ENCODE measurements at places on chromosomes 3 and 15.

DNA sequence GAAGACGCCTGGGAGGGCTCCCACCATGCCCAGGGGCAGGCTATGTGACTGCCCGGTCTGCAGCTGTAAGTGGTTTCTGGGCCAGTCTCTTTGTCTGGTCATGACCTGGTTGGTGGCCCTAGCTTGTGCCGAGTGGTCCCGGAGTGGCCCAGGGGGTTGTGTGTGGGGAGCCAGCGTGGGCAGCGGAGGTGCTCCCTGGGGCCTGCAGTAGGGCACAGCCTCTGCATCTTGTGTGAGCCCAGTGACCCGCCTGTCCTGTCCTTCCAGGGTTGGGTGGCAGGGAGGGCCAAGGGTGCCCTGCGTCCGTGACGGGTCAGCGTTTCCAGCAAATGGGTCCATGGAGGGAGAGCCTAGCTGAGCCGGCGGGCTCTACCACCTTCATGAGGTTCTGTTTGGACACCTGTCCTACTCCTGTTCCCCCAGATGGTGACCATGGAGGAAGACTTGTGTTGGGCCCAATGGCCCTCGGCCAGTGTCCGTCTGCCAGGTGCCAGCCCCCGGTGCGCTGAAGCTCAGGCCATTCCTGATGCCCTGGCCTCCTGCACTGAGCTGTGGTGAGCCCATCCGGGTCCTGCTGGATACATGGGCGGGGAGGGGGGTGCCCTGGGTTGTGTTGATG, 215.4 kb downstream of the SNRPN start:
- DNase-seq, result no peak

DNA sequence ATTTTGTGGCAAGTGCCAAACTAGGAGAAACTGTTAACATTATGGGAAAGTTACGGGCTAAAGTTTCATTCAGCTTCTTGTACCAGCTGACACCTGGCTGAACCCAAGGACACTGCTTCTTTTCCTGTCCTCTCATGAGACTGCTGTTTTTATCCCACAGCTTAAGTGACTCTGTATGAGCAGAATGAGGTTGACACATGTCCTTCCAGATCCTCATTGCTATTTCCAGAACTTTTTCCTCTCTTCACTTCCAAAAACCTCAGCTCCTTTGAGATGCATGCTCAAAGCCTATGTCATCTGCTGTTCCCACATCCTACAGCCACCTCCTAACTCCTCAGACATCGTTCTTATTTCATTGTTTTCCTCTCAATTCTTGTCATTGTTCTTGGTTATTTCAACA, 183.6 kb downstream of the DCLK3 start:
- DNase-seq, result no peak

- DNase-seq, result no peak
Measured at GRCh38 chr15:67171471-67171870, 83.0 kb downstream of the AAGAB start.

DNA sequence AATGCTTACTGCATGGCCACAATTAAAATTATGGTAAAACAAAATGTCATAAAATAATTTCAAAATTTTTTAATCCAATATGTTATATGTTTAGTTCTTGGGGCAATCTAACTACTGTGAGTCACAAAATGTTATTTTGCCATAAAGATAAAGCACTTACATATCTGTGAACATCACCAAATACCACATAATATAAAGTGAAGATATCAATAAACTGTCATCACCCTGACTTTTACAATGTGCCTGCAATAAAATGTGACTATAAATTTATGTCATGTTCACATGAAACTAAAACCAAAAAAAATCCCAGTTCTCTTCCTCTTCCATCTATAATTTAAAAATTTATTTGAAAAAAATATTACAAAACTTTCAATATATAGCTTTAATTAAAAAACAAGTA, 191.8 kb downstream of the TBC1D5 start:
- no peak for DNase-seq

DNA sequence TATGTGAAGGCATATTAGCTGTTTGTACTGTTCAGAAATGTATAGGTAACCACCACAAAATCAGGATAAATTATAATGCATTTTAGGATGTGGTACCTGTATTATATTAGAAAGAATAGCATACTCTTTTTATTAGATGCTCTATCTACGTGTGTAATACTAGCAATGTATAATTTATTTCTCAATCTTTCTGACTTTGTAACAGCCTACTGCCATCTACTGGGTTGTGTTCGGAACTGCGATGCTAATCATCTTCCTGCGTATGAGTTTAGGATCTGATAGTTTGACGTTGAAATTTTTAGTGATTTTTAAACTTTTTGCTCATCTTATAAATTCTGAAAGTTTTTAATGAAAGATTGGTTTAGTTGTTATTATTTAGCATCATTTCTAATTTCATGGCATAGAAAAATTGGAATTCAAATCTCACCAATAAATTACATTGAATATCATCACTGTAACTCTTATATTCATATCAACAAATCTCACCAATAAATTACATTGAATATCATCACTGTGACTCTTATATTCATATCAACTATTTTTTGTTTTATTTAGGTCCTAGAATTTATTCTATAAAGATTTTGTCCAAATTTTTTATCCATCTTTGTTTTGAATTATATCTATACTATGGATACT, 322.7 kb upstream of the ZNF717 start:
- peak; percentile 16 for DNase-seq

- no peak for DNase-seq
Measured at GRCh38 chr3:128239304-128239703, 86.0 kb downstream of the EEFSEC start.

GRCh38 chr15:58555162-58556027, 123.6 kb downstream of the LIPC start:
- DNase-seq, result no peak

DNA sequence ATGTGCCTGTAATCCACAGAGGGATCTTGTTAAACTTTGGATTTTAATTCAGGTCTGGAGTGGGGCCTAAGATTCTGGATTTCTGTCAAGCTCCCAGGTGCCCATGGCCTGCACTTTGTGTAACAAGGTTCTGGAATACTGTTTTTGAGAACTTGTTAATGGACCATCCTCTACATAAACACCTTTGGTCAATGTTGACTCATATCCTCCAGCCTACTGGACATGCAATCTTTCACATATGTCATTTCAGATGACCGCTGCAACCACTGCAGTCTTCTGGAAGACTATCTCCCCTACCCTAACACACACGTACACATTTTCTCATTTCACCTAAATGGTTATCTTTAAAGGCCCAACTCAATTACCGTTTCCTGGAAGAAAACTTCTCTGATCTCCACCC, 302.1 kb upstream of the TPRG1 start:
- DNase-seq, result no peak

DNA sequence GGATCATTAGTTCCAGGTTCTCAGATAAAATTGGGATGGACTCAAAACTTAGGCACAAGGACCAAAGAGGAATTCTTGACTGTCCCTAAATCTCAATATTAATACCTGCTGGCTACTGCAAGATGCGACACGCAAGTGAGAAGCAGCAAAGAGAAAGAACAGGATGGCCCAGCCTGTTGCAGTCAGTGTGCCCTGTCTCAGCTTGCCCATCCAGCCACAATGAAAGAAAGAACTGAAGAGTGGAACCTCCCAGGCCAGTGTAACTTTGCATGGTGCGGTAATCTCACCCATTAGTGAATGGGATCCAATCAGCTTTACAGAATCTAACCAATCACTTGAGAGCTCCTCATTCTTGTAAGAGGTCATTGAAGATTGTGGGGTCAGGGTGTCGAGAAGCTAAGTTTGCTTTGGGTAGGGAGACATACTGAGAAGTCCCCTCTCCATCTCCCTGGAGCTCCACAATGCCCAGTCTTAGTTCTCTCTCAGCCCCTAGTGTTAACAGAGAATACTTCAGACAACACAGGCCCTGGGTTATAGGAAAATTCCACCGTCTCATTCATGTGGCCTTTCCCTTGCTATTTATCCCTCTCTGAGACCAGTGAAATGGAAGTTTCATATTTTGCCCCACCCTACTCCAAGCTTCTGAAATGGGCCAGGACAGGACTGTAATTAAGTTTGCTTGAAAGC, 3.2 kb upstream of the SLC9A9 start:
- no peak for DNase-seq

DNA sequence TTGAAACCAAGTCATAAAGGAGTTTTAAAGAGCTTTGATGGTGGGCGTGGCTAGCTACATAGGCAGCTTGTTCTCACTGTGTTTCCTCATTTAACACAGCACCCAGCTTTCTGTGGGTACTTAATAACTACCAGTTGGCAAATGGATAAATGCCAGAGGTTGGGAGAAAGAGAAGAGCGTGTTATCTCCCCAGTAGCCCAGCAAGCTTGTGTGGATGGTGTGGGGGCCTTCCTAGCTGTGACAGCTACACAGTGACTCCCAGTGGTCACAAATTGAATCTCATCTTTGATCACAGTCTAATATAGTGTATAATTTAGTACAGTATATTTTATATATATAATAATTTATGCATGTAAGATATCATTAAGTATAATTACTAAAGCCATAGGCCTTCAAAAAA, 984.1 kb downstream of the EPHA3 start:
- peak; percentile 63 for DNase-seq

- no peak for DNase-seq
Measured at GRCh38 chr3:174792864-174793263, 66.3 kb upstream of the NAALADL2 start.

DNA sequence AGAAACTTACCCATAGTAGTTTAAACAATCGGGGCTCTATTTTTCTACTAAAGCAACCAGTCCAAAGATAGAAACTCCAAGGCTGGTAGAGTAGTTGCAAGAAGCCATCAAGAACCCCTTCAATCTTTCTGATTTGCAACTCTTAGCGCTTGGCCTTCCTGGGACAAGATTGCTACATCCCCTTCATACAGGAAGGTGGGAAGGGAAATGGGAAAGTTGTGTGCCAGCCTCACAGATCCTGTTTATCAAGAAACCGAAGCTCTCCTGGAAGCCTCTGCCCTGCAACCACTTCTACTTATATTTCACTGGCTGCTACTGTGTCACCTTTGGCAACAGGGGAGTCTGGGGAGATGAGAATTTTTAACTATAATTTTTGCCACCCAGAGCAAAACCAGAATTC, 46.2 kb downstream of the OSBPL10 start:
- DNase-seq, result no peak

- DNase-seq, result no peak
Measured at GRCh38 chr3:143751643-143752178, 96.6 kb downstream of the SLC9A9 start.

DNA sequence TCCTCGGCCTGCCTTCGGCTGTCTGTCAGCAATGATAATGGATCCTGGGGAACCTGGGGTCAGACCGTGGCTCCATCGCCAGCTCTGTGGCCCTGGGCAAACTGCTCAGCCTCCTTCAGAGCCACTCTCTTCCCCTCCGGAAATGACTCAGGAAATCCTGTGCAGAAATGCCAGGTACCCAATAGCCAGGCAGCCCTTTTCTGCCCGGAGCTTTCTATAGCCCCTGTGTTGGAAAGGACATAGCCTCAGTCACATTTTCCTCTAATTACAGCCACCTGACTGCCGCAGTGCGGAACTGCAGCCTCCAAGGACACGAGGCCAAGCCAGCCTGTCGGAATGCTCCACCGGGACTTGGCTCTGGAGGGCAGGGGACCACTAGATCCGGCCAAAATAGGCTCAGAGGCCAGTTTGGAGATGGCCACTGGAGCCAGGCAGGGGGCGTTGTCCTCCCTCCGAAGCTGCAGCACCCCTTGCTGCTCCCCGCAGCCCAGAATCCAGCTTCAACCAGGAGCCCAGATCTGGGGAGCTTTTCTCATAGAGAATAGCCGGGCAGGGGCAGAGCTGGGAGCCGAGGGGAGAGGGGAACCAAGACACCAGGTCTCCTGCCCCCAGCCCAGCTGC, 11.6 kb upstream of the ZXDC start:
- no peak for DNase-seq

DNA sequence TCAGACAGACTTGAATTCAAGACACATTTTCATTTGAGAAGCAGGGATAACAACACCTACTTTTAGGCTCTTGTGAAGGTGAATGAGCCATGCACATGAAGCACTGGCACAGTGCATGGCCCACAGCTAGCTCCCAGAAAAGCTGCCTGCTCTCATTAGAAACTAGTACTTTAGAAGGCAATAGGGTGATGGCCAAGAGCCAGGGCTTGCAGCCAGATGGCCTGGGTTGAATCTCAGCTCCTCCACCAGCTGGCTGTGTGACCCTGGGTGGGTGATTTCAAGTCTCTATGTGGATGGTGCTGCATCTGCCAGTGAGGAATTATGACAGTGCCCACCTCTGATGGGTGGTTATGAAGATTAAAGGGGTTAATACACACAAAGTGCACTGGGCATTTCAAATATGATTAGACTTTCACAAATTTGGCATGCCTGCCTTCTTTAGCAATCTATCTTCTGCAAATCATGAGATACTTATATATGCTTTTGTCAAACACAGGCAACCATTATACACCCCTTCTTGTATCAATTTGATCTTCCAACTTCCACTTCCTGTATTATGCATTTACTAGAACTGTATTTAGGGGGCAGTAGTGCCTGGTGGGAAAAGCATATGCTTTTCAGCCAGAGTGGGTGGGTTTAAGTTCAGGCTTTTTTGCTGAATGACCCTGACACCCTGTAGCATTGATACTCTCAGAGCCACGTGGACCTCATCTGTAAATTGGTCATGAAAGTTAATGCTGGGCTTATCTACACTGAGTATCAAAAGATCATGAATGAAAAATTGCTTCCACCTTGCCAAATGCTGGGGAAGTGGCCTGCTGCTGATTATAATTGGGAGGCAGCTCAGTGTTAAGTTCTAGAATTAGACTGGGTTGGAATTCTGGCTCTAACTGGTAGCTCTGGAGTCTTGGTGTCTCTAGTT, 34.7 kb upstream of the RBP1 start:
- DNase-seq, result peak; percentile 80

DNA sequence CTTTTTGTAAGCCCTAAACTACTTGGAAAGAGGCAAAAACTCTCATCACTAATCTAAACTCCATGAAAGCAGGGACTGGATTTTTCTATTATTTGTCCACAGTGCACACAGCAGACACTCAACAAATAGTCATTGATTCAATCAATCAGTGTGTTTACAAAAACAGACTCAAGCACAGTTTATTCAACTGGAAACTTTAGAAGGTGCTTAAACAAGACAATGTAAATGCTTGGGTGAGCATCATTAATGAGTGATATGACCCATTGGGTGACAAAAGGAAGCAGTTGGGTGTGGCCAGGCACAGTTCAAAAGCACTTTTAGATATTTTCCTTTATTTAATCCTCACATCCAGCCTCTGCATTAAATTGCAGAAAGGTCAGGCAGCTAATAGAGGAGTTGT, 32.0 kb upstream of the PPP4R2 start:
- DNase-seq, result no peak

DNA sequence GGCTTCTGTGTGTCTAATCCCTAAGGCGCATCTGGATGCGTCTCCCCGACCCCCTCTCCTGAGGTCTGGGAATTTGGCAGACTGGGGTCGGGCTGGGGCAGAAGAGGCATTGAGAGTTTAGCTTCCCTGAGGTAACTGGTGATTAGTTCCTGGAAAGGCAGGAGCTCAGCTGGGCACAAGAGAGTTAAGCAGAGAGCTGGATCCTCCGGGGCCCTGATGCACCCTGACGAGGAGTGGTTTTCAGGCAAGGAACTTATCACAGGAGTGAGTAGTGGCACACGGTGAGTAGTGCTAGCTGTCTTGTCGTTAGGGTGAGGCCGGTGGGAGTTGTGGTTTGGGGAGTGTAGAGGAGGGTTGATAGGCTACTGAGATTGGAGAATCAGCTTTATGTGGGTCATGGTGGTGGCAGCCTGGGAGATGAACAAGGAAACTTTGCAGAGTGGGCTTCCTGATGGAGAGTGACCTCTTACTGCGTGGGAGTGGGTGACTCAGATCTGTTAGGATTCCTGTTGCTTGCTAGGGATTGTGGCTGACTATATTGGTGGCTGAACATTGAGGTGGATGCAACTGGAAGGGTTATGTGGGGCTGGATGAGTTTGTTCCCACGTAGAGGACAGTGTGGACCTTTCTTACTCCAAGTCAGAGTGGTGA, 897 bp downstream of the RAD54L2 start:
- no peak for DNase-seq

Measured in NCI-H1092 treated with DMSO at 0.1 percent for 48 hours (cell line).